ENCODE measurements at places on chromosomes 16 and 17.

DNA sequence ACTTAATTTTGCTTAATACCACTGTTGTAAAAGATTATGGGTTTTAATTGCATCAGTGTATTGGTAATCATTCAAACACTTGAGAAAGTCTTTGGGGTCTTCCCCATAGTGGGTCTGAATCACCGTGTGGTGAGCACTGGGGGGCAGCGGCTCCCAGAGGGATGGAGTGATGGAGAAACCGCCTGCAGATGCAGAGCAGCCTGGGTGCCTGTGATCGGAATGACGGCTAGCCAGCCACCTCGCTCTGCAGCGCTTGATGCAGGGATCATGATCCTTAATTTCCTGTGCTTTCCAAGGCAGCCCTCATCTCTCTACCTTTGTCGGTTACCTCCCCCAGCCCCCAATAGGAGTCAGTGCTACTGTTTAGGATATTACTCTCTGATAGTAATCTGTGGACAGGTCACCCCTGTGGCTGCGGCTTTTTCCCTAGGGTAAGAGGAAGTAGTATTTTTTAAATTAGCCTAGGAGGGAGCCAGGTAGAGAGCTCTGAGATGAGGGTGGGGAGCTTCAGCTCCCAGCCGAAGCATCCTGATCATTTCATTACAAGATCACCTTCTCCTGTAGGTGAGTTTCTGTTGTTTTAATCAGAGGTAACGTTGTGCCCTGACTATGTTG, 135.6 kb downstream of the MSI2 start:
- no peak for DNase-seq

GRCh38 chr16:80631581-80631980, 90.8 kb downstream of the DYNLRB2 start:
- DNase-seq, result no peak

GRCh38 chr17:68850749-68851510, 104.3 kb downstream of the ABCA8 start:
- no peak for DNase-seq

GRCh38 chr16:19481769-19482168, 40.1 kb downstream of the GDE1 start:
- no peak for DNase-seq

GRCh38 chr17:39462631-39463375, 1.5 kb downstream of the CDK12 start:
- no peak for DNase-seq

Data from SW 1271 (cell line).